ENCODE measurements at places on chromosomes 11 and 22.

GRCh38 chr11:114166362-114166761 lies 106.9 kb downstream of the ZBTB16 start:
- no peak for DNase-seq

DNA sequence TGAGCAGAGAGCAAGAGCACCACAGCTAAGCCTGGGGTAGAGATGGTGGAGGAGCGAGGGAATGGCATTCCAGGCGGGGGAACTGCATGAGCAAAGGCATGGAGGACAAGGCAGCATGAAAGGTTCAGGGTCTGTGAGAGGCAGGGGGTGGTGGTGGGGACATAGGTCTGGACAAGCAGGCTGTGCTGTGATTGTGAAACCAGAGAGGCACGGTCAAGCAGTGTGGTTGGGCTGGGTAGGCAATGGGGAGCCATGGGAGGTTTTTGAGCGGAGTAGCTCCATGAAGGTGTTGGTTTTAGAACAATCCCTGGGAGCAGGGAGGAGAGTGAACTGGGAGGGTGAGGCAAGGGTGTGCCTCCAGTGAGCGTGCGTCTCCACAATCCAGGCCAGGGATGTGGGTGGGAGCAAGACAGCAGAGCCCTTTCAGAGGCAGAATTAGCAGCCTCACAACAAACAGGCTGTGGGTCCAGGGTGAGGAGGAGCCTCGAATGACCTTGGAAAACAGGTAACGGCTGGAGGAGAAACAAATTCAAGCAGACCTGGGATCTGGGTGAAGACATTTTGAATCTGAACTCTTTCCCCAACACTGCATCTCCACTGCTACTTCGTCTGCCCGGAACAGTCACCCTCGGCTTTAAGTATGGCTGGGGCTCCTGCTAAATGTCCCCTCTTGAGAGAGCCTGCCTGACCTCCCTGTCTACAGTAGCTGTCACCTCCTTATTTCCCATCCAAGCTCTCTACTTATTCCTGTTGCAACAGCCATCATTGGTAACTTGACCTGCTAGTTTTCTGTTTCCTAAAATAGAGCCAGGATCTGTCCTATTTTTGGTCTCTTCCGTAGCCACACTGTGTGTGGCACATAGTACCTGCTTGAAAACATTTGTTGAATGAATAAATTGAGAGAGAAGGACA lies 27.0 kb upstream of the TSPAN18 start:
- no peak for DNase-seq

GRCh38 chr11:33620423-33621171 lies 80.0 kb downstream of the C11orf91 start:
- DNase-seq: no peak

- DNase-seq: no peak
Measured at GRCh38 chr11:20608934-20609333, 9.5 kb downstream of the SLC6A5 start.

DNA sequence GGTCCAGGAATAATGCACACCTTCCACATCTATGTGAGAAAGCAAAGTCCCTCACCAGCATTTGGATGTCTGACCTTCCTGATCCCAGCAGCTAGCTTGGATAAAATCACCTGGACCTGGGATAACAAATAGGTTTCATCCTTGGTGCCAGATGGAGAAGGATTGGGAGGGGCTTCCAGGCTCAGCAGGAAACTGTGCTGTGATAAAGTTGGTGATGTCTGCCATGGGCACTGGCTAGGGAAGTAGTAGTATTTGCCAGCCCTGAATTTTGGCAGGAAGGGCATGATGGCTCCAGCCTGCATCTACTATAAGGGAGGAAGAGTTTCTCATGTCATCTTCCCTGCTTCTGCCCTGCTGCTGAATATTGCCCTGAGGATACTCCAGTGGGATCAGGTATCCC lies 37.5 kb downstream of the C11orf91 start:
- DNase-seq: no peak

DNA sequence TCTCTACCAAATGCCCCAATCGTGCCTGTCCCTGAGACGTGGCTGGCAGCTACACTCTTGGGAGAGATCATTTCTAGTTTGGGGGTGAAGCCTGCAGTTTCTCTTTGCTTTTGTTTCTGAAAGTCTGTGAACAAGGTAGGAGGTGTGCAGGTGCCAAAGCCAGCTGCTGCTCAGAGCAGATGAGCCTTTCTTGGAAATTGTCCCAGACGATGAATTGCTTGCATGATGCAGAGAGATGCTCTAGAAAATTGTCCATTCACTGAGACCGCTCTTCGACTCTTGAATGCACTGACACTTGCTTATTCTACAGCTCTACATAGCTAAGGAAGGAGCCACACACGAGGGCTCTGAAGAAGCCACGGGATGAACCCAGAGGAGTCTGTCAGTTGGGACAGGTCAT lies 225.6 kb upstream of the E2F8 start:
- DNase-seq: no peak

- DNase-seq: no peak
Measured at GRCh38 chr22:18935889-18936529, at the start of gene PRODH. Gene PRODH (minus strand): TSS chr22:18936293. CDS start chr22:18936287, 6 bp downstream.

GRCh38 chr11:35180317-35181233 lies 41.6 kb downstream of the CD44 start:
- DNase-seq: no peak

Data from amygdala (tissue), 56 donors.